Fibroblast of gingiva (primary cell): ENCODE measurements at places on chromosomes 11 and 22.

DNA sequence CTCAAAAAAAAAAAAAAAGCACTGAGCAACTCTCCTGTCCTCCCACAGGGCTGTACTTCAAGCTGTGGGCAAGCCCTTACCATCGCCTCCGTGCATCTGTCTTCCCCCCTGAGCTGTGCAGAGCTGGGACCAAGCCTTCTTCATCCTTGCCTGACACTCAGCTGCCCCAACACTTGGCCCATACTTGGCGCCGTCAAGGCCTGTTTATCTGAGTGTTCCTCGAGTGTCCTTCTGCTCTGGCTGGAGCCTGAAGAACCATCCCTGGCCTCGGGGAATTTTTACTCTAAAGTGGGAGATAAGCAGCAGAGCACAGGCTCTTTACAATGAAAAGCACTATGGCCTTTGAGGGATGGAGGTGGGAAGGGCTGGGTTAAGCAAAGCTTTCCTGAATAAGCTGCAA is 1.6 kb upstream of the TIRAP start:
- DNase-seq = no peak

DNA sequence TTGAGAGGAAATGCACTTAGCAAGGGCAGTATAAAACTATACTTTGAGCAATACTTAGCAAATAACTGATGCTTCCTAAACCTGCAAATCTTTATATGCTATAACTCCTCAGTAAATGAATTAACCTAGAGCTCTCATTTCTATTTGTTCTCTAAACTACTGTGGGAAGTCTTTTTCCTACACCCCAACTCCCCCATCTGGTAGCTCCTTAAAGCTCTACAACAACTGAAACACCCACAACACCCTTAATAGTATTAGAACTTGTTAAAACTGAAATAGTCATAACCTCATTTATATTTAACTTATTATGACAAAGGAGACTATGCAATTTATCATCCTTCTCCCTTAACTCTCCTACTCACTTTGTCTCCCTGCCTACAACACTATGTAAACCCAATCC is 43.4 kb downstream of the GUCY1A2 start:
- DNase-seq = no peak

DNA sequence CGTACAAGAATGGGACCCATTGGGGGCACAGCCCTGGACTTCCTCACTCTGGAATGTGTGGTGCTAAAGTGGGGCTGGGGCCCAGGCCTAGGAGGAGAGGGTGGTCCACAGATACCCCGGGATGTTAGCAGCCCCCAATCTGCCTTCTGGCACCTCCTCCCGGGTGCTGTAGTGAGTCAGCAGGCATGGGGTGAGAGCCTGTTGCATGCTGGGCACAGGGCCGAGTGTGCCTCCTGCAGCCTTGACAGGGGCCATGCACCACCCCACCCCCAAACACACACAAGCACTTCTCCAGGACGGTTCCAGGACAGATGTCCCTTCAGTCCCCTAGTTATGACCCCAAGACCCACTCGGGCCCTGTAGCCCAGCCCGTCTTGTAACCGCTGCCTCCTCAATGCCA is 23.5 kb upstream of the PHF21A start:
- no peak for DNase-seq

- no peak for DNase-seq
Observed at GRCh38 chr11:123425367-123425766, 4.7 kb upstream of the GRAMD1B start.

- DNase-seq = no peak
Observed at GRCh38 chr11:74776546-74776945, 27.9 kb downstream of the RNF169 start.

- no peak for DNase-seq
Observed at GRCh38 chr11:12721816-12722604, 47.8 kb downstream of the TEAD1 start.

GRCh38 chr11:47152126-47152952 is 24.3 kb downstream of the ARFGAP2 start:
- DNase-seq = peak; percentile 43

GRCh38 chr22:42425337-42425988 is 6.7 kb downstream of the NFAM1 start:
- DNase-seq = no peak

DNA sequence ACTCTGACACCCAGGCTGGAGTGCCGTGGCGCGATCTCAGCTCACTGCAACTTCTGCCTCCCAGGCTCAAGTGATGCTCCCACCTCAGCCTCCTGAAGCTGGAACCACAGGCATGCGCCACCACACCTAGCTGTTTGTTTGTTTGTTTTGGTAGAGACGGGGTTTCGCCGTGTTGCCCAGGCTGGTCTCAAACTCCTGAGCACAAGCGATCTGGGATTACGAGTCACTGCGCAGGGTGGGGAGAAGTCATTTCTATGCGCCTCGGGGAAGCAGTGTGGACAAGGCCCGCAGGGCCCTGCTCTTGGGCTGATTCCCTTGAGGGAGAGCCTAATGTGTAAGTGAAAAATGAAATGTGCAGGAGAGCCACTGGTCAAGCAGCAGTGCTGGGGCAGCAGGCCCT is 19.6 kb upstream of the SEPTIN5 start:
- no peak for DNase-seq

GRCh38 chr11:6443269-6444003 is 2.6 kb upstream of the HPX start:
- DNase-seq = peak; percentile 47

- DNase-seq = no peak
Observed at GRCh38 chr22:41237707-41238569, 2.8 kb downstream of the CHADL start.
